ENCODE measurements at places on chromosomes 7 and 10. TPM values are rescaled to one million over a fixed set of nuclear protein-coding genes. Genes with fewer than 3 reads are reported as not detected.

Gene ELN
- total RNA-seq: 3.3 TPM

GRCh38 chr10:1243486-1244234 lies 187.5 kb downstream of the WDR37 start:
- DNase-seq: no peak

GRCh38 chr7:71511361-71511807 lies 379.4 kb downstream of the GALNT17 start:
- peak; percentile 29 for DNase-seq

- peak; percentile 41 for DNase-seq
Measured at GRCh38 chr7:46610746-46611145, 689.7 kb upstream of the IGFBP3 start.

GRCh38 chr10:73922007-73922863 lies 11.3 kb downstream of the PLAU start:
- DNase-seq: no peak

- no peak for DNase-seq
Measured at GRCh38 chr10:127221281-127221680, 24.9 kb upstream of the INSYN2A start.

GRCh38 chr7:84069033-84069432 lies 125.6 kb downstream of the SEMA3A start:
- DNase-seq: no peak

- DNase-seq: peak; percentile 76
Measured at GRCh38 chr7:23184709-23185359, 3.0 kb downstream of the NUP42 start.

Gene OR6B1
- total RNA-seq: not detected

DNA sequence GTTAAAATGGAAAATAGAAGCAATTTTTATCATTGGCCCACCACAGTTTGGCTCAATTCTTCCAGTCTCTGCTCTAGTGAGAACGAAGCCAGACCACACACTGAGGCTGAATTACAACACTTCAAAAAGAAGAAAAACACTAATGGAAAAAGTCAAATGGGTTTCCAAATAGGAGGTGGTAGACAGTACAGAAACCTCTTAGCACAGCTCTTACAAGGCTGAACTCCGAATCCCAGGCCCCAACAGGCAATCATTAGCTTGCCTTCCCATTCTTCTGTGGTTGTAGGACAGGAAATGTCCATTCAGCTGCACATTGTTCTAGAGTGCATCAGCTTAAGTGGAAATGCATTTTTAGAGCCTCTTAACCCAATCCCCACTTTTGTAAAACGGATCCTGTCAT lies 115.1 kb upstream of the MEOX2 start:
- DNase-seq: peak; percentile 82

Gene GPR15LG
- not detected for total RNA-seq

Data from LHCN-M2 (cell line).